ENCODE measurements at places on chromosomes 16 and 17. TPM values are rescaled to one million over a fixed set of nuclear protein-coding genes. Genes with fewer than 3 reads are reported as not detected.

Gene GPR139
- 2.4 TPM for total RNA-seq

Gene SRCIN1
- total RNA-seq, result 23.6 TPM

Gene ASPA
- total RNA-seq, result 0.41 TPM

Gene EFNB3
- 17.5 TPM for total RNA-seq
